ENCODE measurements at places on chromosomes 7 and 10. TPM values are rescaled to one million over a fixed set of nuclear protein-coding genes. Genes with fewer than 3 reads are reported as not detected.

Gene STAG3
- 1.5 TPM for total RNA-seq

Gene IFIT3
- 11.4 TPM for total RNA-seq

Gene ADRA2A
- total RNA-seq: 1.0 TPM

Gene AKR1C8
- not detected for total RNA-seq

Gene CYP26C1
- 0.20 TPM for total RNA-seq

Gene ITIH2
- total RNA-seq: not detected

Gene CPA2
- not detected for total RNA-seq

Gene MACC1
- total RNA-seq: 2.6 TPM

Gene SEMA4G
- 9.9 TPM for total RNA-seq

Gene CLDN4
- total RNA-seq: 301 TPM

DNA sequence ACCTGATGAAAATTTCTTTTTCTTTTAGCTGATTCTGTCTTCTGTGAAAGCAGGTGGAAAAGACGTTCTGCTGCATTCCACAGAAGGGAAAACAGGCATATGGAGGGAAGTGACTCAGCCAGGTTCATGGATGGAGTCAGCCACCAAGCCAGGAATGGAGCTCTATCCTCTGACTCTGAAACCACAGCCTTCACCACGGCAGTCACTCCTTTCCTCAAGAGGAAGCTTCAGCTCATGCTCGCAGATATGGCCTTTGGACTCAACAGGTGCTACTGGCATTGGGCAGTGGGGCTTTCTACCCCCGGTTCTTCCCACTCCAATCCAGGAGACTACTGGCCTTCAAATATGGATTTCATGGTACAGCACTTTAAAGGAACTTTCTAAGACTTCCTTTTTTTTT lies 11.5 kb upstream of the PLAU start:
- no peak for DNase-seq

DNA sequence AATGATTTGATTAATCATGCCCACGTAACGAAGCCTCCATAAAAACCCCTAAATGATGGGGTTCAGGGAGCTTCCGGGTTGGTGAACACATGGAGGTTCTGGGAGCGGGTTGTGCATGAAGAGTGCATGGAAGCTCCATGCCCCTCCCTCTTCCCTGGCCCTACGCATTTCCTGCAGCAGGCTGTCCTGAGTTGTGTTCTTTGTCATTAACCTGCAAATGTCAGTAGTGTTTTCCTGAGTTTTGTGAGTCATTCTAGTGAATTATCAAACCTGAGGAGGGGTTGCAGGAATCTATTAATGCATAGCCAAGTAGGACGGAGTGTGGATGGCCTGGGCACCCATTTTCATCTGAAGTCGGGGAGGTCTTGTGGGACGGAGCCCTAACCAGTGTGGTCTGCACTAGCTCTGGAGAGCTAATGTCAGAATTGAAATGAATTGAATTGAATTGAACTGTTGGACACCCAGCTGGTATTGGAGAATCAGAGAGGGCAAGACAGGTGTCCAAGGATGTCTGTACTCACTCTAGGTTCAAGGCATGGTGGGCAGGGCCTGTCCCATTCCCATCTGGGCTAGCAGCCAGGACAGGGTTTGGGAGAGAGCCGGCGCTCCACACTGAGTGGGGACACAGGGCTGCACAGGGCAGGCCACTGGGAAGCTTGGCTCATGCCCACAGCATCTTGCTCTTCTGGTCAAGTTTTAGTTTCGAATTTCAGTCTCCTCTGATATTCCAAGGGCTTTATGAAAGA lies 22.3 kb upstream of the ARHGAP22 start:
- no peak for DNase-seq

GRCh38 chr7:126462405-126462804 lies 790.3 kb downstream of the GRM8 start:
- DNase-seq: no peak

- no peak for DNase-seq
These were observed 89.2 kb downstream of the DYNC2I1 start for GRCh38 chr7:158945519-158945918.

- no peak for DNase-seq
These were observed 60.3 kb upstream of the FOXP2 start for GRCh38 chr7:114354306-114354705.

DNA sequence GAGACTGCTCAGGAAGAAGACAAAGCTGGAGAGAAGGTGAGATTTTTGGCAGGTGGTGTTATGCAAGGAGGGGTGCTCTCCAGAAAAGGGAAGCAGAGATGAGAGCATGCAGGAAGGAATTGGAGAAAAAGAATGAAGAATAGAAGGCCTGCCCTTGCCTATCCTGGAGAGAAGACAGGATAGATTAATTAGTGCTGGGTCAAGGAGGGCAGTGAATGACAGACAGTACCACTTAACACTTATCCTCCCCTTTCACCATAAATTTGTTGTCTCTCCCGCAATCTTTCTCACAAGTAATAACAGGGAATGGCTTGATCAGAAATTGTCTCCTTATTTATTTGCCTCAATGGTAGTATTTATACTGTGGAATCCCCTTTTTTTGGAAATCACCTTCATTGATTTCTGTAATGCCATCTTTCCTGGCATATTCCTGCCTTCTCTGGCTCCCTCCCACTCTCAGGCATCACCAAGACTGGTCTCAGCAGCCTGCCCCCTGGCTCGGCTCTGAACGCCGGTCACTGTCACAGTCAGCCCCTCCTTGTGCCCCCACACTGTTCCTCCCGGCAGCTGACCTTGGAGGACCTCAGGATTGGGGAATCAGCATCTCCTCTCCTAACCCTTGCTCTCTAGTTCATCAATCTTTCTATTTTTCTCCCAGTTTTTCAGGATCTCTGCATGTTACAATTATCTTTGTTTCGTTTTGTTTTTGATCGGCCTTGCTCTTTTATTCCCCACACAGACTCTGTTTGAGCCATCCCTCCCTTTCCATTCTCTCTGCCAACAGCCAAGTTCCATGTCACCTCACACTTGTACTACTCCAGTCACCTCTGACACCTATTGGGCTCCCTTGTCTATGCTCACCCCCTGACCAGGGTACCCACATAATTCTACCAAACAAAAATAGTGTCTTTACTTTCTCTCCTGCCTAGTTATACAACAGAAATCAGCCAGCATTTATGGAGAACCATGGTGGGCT lies 294.2 kb downstream of the PLXDC2 start:
- no peak for DNase-seq

DNA sequence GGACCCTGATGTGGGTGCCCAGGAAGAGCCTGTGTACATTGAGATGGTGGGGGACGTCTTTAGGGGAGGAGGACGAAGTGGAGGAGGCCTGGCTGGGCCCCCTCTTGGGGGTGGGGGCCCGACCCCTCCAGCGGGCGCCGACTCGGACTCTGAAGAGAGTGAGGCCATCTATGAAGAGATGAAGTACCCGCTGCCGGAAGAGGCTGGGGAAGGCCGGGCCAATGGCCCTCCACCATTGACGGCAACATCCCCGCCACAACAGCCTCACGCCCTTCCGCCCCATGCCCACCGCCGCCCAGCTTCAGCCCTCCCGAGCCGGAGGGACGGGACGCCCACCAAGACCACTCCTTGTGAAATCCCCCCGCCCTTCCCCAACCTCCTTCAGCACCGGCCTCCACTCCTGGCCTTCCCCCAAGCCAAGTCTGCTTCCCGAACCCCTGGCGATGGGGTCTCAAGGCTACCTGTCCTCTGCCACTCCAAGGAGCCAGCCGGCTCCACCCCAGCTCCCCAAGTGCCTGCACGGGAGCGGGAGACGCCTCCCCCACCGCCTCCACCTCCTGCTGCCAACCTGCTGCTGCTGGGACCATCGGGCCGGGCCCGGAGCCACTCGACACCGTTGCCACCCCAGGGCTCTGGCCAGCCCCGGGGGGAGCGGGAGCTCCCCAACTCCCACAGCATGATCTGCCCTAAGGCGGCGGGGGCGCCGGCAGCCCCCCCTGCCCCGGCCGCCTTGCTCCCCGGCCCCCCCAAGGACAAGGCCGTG lies 4.8 kb downstream of the NYAP1 start:
- DNase-seq: no peak

GRCh38 chr7:151404216-151405011 lies 5.4 kb downstream of the WDR86 start:
- peak; percentile 62 for DNase-seq

DNA sequence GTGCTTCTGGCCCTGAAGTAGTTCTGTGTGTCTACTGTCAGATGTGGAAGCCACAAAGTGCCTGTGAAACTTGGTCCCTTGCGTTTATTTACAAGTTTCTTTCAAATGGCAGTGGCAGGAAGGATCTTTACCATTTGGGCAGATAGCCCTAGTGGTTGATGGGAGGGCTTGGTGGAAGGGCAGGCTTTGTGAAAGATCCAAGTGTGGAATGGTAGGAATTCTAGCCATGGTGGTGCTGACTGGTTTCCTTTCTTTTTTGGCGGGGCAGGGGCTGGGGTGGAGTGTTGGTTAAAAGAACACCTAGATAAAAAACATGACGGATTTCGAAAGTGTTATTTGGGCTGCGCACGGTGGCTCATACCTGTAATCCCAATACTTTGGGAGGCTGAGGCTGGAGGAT lies 27.0 kb downstream of the AUTS2 start:
- DNase-seq: no peak

- no peak for DNase-seq
These were observed 39.6 kb downstream of the NEUROG3 start for GRCh38 chr10:69533658-69534057.

GRCh38 chr7:134891262-134891695 lies 95.0 kb upstream of the AGBL3 start:
- DNase-seq: peak; percentile 86

DNA sequence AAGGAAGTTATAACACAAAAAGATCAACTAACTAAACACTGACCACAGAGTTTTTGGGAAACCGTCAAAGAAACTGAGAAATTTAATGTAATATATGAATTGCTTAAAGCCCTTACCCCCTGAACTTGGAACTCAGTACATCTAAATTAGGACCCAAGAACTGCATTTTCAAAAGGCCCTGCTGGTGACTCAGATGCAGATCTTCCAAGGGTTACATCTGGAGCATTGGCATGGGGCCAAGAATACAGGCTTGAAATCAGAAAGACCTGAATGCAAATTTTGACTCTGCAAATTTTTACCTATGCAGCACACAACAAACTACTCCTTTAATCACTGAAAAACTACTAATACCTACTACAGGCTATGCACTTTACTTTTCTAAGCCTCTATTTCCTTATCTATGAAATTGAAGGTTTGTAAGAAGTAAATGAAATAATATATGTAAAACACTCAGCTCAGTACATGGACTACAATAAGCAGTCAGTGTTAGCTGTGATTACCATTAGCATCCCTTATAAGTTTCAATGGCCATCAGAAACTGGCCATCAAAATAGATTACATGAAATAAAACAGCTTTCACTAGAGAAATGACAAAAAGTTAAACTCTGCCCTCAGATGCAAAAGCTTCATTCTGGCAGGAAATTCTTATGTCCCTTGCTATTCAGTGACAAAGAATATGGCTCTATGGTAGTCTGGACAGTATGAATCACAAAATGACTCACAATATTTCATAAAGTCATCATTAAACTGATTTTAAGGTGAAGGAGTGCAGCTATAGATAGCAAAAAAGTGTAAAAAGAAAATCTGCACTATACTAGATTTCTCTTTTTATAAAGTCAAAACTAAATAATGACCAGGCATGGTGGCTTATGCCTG lies 43.6 kb downstream of the NSUN6 start:
- peak; percentile 33 for DNase-seq

DNA sequence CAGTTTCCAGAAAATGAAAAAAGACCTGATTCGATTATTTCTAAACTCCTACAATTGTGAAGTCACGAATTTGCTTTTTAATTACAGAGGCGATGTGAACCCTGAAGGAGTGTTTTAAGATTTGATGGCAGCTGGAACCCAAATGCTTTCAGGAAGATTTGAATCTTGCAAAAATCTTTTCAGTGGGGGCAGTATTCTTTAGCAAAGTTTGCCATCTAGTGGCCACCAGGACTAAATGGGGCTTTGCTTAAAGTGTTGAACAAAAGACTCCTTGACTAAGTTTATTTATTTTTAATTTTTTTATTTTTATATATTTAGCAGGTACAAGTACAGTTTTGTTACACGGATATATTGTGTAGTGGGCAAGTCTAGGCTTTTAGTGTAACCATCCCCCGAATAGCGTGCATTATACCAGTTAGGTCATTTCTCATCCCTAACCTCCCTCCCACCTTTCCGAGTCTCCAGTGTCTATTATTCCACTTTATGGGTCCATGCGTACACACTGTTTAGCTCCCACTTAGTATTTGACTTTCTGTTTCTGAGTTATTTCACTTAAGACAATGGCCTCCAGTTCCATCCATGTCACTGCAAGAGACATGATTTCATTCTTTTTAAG lies 98.8 kb downstream of the CACNB2 start:
- DNase-seq: no peak

GRCh38 chr7:2220954-2221353 lies 11.8 kb downstream of the MAD1L1 start:
- DNase-seq: no peak

DNA sequence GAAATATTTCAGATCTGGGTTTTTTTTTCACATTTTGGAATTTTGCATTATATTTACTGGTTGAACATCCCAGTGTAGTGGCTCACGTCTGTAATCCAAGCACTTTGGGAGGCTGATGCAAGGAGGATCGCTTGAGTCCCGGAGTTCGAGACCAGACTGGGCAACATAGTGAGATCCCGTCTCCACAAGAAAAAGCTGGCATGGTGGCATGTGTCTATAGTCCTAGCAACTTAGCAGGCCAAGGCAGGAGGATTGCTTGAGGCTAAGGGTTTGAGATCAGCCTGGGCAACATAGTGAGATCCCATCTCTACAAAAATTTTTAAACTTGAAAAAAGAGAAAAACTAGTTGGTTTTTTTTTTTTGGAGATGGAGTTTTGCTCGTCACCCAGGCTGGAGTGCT lies 6.0 kb downstream of the RFC2 start:
- DNase-seq: no peak

DNA sequence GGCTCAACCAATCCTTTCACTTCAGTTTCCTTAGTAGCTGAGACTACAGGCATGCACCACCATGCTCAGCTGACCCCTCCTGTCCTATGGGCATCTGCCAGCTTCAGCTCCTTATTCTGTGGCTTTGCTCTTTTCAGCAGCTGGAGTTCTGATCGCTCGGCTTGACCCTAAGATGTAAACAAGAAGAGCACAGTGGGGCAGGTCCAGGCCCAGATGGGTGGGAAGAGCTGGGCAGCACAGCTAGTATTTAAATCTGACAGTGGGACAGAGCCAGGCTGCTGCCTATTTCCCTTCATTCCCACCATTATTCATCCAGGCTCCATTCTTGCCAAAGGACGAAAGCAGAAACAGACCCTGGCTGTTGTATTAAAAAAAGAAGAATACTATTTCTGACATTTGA lies 494.9 kb upstream of the PODXL start:
- no peak for DNase-seq

DNA sequence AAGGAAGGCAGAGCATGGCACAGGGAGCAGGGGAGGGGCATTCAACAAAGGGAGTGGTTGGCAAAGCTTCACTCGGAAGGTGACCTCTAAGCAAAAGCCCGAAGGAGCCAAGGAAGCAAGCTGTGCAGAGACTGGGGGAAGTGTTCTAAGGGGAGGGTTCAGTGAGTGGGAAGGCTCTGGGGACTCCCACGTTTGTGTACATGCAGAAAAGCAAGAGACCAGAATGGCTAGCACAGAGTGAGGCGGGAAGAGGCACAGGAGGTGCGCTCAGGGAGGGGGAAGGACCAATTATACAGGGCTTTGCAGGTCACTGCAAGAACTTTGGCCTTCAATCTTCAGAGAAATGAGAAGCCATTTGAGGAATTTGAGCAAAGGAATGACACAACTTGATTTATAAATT lies 7.4 kb downstream of the ARHGAP21 start:
- DNase-seq: peak; percentile 31

- no peak for DNase-seq
These were observed 17.3 kb upstream of the BLOC1S2 start for GRCh38 chr10:100303724-100304319.
